ENCODE measurements at places on chromosomes 5 and 9.

DNA sequence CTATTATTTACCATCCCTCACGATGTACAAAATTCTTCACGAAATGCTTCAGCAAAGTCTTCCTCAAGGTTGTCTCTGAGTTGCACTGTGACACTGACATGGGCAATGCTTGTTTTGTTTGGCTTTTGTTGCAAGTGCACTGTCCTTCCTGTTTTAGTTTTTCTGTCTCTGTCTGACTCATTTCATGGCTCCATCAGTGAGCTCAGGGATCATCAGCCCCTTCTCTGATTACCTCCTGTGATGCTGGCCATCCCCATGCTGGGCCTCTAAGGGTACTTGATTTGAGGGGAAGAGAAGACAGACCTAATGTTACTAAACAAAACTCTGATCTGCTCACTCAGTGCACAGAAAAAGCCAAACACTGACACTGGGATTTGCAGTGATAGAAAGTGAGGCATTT lies 37.6 kb upstream of the STX17 start:
- DNase-seq, result no peak

DNA sequence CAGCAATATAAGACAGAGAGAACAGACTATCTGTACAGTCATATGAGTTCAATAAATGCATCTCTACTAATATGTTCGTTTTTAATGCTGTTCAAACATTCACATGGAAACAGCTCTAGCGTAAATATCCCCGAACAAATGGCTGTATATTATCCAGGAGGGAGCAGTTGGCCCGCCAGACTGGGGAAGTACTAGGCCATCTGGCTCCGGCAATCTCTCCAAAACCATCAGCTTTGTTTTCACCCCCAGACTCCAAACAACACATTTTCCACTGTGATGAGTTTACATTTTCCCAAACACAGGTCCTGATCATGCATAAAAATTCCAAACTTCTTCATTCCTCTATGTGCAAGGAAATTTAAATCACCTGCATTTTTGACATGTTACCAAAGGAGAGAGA lies 8.7 kb downstream of the EBF1 start:
- no peak for DNase-seq

DNA sequence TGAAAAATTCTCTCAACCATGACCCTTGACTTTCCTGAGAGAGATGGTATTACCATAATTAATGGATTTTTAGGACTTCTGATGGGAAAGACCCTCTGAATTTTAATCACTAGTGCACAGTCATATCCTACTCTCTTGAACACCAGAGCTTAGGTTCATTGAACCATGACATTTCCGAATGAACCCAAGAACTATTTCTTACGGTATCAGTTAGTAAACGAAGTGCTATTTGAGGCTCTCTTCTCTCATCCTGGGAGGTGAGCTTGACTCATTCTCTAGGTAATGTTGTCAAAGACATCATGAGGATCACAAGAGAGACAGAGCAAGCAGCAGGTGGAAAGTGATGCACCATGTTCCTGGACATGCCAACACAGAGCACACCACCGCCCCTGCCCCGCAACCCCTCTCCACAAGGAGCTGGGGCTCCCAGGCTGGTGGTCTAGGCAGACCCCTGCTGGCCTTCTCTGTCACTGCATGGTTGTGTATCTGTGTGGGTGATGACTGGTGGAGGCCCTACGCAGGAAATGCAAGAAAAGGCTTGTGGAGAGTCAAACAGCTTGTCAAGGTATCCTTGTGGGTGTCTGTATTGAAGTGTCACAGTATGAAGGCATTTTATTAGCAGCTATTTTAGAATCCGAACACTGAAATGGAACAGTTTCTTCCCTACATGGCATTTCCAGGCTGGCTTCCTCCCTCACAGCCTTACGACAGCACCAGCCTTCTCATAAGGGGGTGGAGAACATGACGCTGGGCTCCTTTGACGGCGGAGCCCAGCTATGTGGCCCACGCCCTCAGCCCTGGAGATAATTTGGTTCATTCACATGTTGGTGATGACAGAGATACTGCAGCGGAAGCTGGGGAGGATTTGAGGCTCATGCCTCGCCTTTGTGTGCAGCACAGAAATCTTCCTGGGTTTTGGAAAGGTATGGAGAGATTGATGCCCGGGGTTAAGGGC lies 297.6 kb downstream of the NTRK2 start:
- no peak for DNase-seq

- no peak for DNase-seq
Observed at GRCh38 chr9:110015759-110016158, 192.2 kb downstream of the C9orf152 start.

GRCh38 chr5:119187776-119188529 lies 117.1 kb downstream of the DMXL1 start:
- no peak for DNase-seq

GRCh38 chr9:105994970-105995369 lies 300.6 kb downstream of the TMEM38B start:
- DNase-seq, result peak; percentile 56

- DNase-seq, result no peak
Observed at GRCh38 chr5:169126481-169127021, 174.4 kb downstream of the SLIT3 start.

DNA sequence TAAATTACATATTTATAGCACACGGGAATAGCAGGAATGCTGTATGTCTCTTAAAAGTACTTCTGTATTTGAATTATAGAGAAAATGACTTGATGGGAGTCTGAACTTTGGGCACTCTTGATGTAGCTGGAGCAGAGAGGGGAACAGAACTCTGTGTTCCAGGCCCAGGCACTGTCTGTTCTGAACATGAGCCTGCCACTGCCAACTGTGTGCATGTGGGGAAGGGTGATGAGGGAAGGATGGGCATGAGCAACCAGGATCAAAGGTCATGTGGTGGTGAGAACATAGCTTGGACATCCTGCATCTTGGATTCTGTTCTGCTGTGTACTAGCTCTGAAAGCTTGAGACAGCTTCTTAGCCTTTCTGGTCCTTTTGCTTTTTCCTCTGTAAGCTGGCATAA lies 16.4 kb upstream of the ZBED3 start:
- DNase-seq, result no peak

GRCh38 chr9:137924169-137924568 lies 46.6 kb downstream of the CACNA1B start:
- DNase-seq, result no peak

- peak; percentile 57 for DNase-seq
Observed at GRCh38 chr5:147578228-147579024, 68.6 kb upstream of the DPYSL3 start.

GRCh38 chr5:76696251-76696650 lies 19.7 kb upstream of the F2R start:
- DNase-seq, result no peak

DNA sequence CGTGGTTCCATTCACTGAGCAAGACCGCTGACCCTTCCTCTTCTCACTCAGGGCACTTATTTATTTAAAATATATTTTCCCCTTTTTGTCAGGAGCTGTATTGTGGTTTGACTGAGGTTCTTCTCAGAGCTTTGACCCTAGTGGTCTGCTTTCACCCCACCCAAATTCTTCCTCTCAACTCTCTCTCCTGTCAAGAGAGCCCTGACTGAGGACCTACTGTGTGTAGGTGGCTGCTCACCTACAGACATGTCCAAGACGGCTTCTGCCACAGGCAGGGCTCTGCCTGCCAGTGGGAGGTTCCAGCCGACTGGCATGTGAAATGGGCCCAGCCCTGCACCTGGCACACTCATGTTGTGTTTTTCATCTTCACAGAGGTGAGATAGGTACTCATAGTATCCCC lies 5.2 kb downstream of the DCANP1 start:
- no peak for DNase-seq

DNA sequence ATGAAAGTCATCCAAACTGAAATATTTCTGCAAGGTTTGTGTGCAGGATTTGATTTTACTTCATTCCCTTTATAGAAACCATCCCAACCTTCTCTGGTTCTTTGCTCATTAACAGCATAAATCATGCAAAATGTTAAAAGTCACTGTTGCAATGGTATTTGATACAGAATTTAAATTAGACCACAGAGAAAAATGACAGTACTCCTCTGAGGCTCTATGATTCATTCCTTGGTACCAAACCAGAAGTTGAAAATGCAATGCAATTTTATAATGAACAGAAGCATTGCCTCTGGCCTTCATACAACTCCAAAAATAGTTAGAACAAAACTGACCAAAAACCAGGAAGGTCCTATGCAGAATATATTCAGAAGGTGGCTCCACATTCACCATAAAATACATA lies 607.1 kb downstream of the TLE1 start:
- no peak for DNase-seq

DNA sequence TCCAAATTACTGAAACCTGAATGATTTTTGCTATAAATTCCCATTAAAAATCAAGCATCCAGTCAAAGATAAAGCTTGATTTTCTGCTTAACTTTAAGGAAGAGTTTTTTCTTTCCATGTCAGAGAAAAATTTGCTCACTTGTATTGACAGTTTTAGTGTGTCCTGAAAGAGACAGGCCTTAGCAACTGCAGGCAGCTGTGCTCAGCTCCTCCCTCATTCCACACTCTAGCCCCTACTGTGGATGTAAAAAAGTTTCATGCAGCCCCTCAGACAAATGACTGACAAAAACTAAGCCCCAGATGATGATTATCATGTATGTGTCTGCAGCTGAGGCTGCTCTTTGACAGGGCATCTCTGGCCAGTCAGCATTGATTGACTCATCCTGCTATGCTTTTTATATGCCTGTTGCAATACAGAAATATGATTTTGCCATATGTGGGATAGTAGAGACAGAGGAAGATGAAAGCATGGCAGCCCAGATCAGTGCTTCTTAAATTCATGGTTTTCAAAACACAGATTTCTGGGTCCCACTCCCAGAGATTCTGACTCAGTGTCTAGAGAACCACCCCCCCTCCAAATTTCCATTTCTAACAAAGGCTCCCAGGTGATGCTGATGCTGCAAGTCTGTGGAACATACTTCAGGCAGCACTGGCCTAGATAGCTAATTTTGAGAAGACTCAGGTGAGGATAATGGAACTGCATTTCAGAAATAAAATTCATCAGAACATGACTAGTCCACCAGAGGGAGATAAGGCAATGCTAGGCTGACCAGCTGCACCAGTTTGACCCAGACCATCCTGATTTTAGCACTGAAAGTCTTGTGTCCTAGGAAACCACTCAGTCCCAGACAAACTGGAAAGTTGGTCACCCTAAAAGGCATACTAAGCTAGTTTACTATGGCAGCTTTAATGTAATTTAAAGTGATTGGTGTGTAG lies 298.7 kb upstream of the KCNN2 start:
- no peak for DNase-seq

- no peak for DNase-seq
Observed at GRCh38 chr5:2751592-2752021, at the start of gene IRX2. IRX2 (minus strand) TSS chr5:2751677; CDS start chr5:2751413, 264 bp downstream.

DNA sequence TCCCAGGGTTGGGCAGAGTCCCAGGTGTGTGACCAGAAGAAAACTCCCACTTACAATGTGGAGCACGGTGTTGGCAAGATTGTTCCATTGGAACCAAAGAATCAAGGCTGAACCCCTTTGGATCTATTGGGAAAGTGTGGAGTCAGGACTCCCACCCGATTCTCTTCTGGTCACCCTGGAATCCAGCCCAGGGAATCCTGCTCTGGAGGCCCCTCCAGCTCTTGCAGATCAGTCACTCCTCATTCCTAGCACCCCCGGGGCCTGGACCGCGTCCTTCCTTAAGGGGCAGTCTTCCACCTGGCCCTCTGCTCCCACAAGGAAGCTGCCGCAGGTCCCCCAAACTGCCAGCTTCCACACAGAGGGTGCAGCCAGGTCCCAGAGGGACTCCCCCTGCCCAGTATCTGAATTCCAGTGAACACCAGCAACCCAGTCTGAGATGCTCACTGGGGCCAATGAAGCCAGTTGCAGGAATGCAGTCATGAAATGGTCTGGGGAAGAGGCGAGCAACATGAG lies 170.1 kb downstream of the GADD45G start:
- no peak for DNase-seq

DNA sequence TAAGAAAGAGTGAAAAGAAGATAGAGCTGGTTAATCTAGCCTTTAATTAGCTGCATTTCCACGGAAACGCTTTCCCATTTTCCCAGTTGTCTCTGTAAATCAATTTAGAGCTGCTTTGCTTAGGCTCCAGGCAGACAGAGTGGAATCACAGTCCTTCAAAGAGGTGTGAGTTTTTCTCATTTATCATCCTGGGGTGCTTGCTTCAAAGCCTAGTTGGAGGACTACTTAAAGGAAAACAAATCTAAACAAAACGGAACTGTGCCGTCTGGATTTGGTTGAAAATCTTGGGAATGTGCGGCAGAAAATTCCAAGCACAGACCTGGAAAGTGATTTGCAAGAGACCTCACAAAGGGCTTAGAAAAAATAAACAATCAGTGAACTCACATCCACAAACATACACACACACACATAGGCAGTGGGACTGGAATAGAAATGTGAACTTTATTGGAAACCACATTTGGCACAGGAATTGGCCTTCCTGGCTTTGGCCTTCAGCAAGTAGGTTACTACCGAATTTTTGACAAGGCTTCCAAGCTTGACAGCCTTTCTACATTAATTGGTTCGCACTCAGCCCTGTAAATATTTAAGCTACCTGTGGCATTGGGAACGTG lies 235.2 kb upstream of the SLC24A2 start:
- DNase-seq, result no peak

GRCh38 chr5:139426203-139426885 lies 13.0 kb downstream of the DNAJC18 start:
- no peak for DNase-seq

GRCh38 chr9:115035841-115036612 lies 81.9 kb downstream of the TNC start:
- no peak for DNase-seq

- no peak for DNase-seq
Observed at GRCh38 chr5:37837414-37838032, 2.3 kb downstream of the GDNF start.
